Activated naive CD8-positive, alpha-beta T cell treated with anti-CD3 and anti-CD28 coated beads for 36 hours (primary cell): ENCODE measurements at places on chromosomes 1 and 21. TPM values are rescaled to one million over a fixed set of nuclear protein-coding genes. Genes with fewer than 3 reads are reported as not detected.

VCAM1 gene
- 2.3 TPM for total RNA-seq

IGSF5 gene
- total RNA-seq = not detected

SPATA46 gene
- total RNA-seq = not detected

LEMD1 gene
- total RNA-seq = 0.78 TPM

ELF3 gene
- total RNA-seq = not detected

FAM131C gene
- total RNA-seq = 0.45 TPM

ASCL5 gene
- 0.35 TPM for total RNA-seq

MMP23B gene
- 2.3 TPM for total RNA-seq

TDRD10 gene
- not detected for total RNA-seq

LAMC1 gene
- total RNA-seq = 0.66 TPM

AGO4 gene
- 3.0 TPM for total RNA-seq

SPRR2B gene
- not detected for total RNA-seq

SPRR2F gene
- total RNA-seq = not detected

GPR89A gene
- 29.0 TPM for total RNA-seq

RHBG gene
- total RNA-seq = not detected

SH2D5 gene
- total RNA-seq = 2.8 TPM

OR2M3 gene
- total RNA-seq = not detected

RPE65 gene
- not detected for total RNA-seq

KCNH1 gene
- not detected for total RNA-seq
